Smooth muscle cell of the pulmonary artery (primary cell): ENCODE measurements at places on chromosomes 7 and 10. TPM values are rescaled to one million over a fixed set of nuclear protein-coding genes. Genes with fewer than 3 reads are reported as not detected.

The SPDYE9 gene
- total RNA-seq = not detected in 2 replicates

The NPC1L1 gene
- 0.07 and 0.13 TPM in 2 replicates for total RNA-seq

The CCDC3 gene
- total RNA-seq = 23.1 and 64.4 TPM in 2 replicates

The OR2AE1 gene
- 0.23 and 0.26 TPM in 2 replicates for total RNA-seq

The OPALIN gene
- not detected in 2 replicates for total RNA-seq

The PALS2 gene
- 22.5 and 24.4 TPM in 2 replicates for total RNA-seq

The CUZD1 gene
- total RNA-seq = 0.30 and 0.52 TPM in 2 replicates

The INSYN2A gene
- 0.13 and 0.59 TPM in 2 replicates for total RNA-seq

The GTF2I gene
- total RNA-seq = 139 and 214 TPM in 2 replicates

The MYH16 gene
- not detected in 2 replicates for total RNA-seq

The CLDN3 gene
- not detected in 2 replicates for total RNA-seq

The ANXA8L1 gene
- total RNA-seq = not detected in 2 replicates

The ZNF853 gene
- total RNA-seq = 0.78 and 0.99 TPM in 2 replicates

The WNT2 gene
- total RNA-seq = 0.20 TPM in 1 of 2 replicates, not detected in the other

The CYP2W1 gene
- not detected in 2 replicates for total RNA-seq

The GDF10 gene
- total RNA-seq = 0.03 and 5.5 TPM in 2 replicates

The SPDYE6 gene
- not detected in 2 replicates for total RNA-seq

The UNCX gene
- total RNA-seq = not detected in 2 replicates

The PHF14 gene
- 20.7 and 24.4 TPM in 2 replicates for total RNA-seq

The CYP3A4 gene
- not detected in 2 replicates for total RNA-seq

The NKX2-3 gene
- total RNA-seq = not detected in 2 replicates

The DOCK4 gene
- 15.1 and 20.3 TPM in 2 replicates for total RNA-seq

The TES gene
- total RNA-seq = 31.2 and 64.1 TPM in 2 replicates

The SCIN gene
- 0.23 and 1.2 TPM in 2 replicates for total RNA-seq

The PKD1L1 gene
- 0.07 TPM in 2 replicates for total RNA-seq

The GDF2 gene
- total RNA-seq = not detected in 2 replicates

The ZNF775 gene
- total RNA-seq = 4.0 and 5.7 TPM in 2 replicates

The KCNH2 gene
- total RNA-seq = 0.13 and 0.79 TPM in 2 replicates

The LMOD2 gene
- total RNA-seq = not detected in 2 replicates

The LSM8 gene
- total RNA-seq = 18.6 and 21.5 TPM in 2 replicates

The C7orf33 gene
- not detected in 2 replicates for total RNA-seq

The MMD2 gene
- total RNA-seq = not detected in 2 replicates

The GNAT3 gene
- total RNA-seq = not detected in 2 replicates

The TRIM50 gene
- not detected in 2 replicates for total RNA-seq

The WEE2 gene
- total RNA-seq = not detected in 2 replicates

The LRRD1 gene
- total RNA-seq = 0.07 and 0.17 TPM in 2 replicates

The PLAC9 gene
- 8.0 and 18.2 TPM in 2 replicates for total RNA-seq

The KIAA1549 gene
- 0.85 and 1.6 TPM in 2 replicates for total RNA-seq

The FRMD4A gene
- total RNA-seq = 96.6 and 114 TPM in 2 replicates

The PKD2L1 gene
- not detected in 2 replicates for total RNA-seq
